ENCODE measurements at places on chromosomes 2 and 18.

- H3K36me3 ChIP-seq = peaks cover 13% of the 10 kb centered on the region
- no peak overlapping the region for H3K4me3 ChIP-seq
- H3K4me1 ChIP-seq = no peaks in the 10 kb centered on the region
- no peak for DNase-seq
- H3K27me3 ChIP-seq = no peaks in the 10 kb centered on the region
Measured at GRCh38 chr2:222572751-222573174, 83.1 kb downstream of the FARSB start.

GRCh38 chr18:805755-806110 lies 6.3 kb downstream of the YES1 start:
- no peaks in the 10 kb centered on the region for H3K27me3 ChIP-seq
- H3K36me3 ChIP-seq = no peaks in the 10 kb centered on the region
- H3K27ac ChIP-seq = no peak overlapping the region
- peaks cover 8% of the 10 kb centered on the region for H3K4me1 ChIP-seq
- H3K4me3 ChIP-seq = peak overlapping the region; percentile 12

GRCh38 chr2:33038230-33038629 lies 91.5 kb downstream of the LTBP1 start:
- no peak for DNase-seq
- H3K36me3 ChIP-seq = no peaks in the 10 kb centered on the region
- no peaks in the 10 kb centered on the region for H3K27me3 ChIP-seq
- H3K4me3 ChIP-seq = no peak overlapping the region
- H3K4me1 ChIP-seq = no peaks in the 10 kb centered on the region

GRCh38 chr18:13219593-13220159 lies 1.1 kb downstream of the LDLRAD4 start:
- H3K27ac ChIP-seq = no peak overlapping the region
- no peak overlapping the region for H3K4me3 ChIP-seq
- no peaks in the 10 kb centered on the region for H3K36me3 ChIP-seq
- peaks cover 8% of the 10 kb centered on the region for H3K4me1 ChIP-seq

- H3K36me3 ChIP-seq = no peaks in the 10 kb centered on the region
- no peaks in the 10 kb centered on the region for H3K27me3 ChIP-seq
- DNase-seq = no peak
- H3K4me1 ChIP-seq = no peaks in the 10 kb centered on the region
Measured at GRCh38 chr18:6792391-6792790, 62.9 kb downstream of the ARHGAP28 start.

DNA sequence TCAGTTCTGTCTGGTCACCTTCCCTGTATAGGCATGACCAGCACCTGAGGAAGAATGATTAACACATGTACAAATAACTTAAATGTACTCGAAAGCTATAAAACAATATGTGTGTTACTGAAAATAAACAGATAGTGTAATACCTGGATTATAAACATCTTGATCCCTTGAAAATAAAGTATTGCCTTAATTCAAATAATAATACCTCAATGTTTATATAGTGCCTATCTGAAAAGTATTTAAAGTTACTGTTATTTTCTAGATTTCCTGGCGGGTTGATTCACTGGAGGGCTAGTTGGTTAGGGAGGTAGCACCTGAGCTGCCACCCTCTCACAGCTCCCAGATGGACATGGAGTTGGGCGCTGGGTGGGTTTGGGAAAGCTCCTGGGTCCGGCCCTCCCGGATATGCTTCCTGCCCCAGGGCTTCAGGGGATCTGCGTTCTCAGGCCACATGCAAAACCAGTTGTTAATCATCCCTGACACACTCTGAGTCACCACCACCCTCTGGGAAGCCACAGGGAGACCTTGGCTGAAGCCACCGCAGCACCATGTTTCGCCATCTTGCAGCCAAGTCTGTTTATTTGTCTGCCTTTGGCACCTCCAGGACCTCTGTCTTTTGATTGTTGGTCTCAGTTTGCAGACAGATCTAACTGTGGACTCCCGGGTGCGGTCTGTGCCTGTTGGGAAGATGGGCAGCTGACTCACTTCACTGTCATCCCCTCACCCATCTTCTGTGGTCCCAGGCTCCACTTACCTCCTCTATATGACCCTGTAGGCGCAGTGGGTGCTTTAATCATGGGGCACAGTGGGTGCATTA lies 35.3 kb downstream of the RAB31 start:
- no peak overlapping the region for H3K4me3 ChIP-seq
- DNase-seq = no peak
- H3K36me3 ChIP-seq = no peaks in the 10 kb centered on the region
- H3K4me1 ChIP-seq = no peaks in the 10 kb centered on the region

GRCh38 chr18:51622702-51623101 lies 425.2 kb upstream of the MEX3C start:
- no peaks in the 10 kb centered on the region for H3K36me3 ChIP-seq
- no peak overlapping the region for H3K27ac ChIP-seq
- no peak for DNase-seq
- no peaks in the 10 kb centered on the region for H3K27me3 ChIP-seq

GRCh38 chr2:54099370-54099769 lies 16.0 kb upstream of the ACYP2 start:
- H3K36me3 ChIP-seq = no peaks in the 10 kb centered on the region
- no peak for DNase-seq
- peaks cover 7% of the 10 kb centered on the region for H3K4me1 ChIP-seq
- no peak overlapping the region for H3K27ac ChIP-seq
- no peak overlapping the region for H3K4me3 ChIP-seq

GRCh38 chr2:166451468-166451867 lies 42.6 kb downstream of the SCN7A start:
- no peak for DNase-seq
- no peaks in the 10 kb centered on the region for H3K27me3 ChIP-seq
- no peak overlapping the region for H3K27ac ChIP-seq
- H3K36me3 ChIP-seq = no peaks in the 10 kb centered on the region
- no peak overlapping the region for H3K4me3 ChIP-seq

- no peak overlapping the region for H3K4me3 ChIP-seq
- no peak overlapping the region for H3K27ac ChIP-seq
- H3K27me3 ChIP-seq = no peaks in the 10 kb centered on the region
Measured at GRCh38 chr2:128298846-128299507, 19.7 kb downstream of the HS6ST1 start.

GRCh38 chr2:159996792-159997546 lies 65.4 kb downstream of the PLA2R1 start:
- no peak for DNase-seq
- no peaks in the 10 kb centered on the region for H3K27me3 ChIP-seq
- no peaks in the 10 kb centered on the region for H3K4me1 ChIP-seq

DNA sequence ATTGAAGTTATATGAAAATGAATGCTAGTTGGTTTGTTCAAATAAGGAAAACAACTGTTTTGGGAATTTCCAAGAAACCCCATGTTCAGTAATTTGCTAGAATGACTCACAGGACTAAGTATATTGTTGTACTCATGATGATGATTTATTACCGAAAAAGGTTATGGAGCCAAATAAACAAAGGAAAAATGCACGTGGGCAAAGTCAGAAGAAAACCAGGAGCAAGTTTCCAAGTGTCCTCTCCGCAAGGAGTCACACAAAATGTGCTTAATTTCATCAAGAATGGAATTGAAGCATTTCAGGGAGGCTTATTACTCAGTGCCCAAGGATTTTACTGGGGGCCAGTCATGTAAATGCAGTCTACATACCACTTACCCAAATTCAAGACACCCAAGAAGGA lies 1652.4 kb upstream of the TMEFF2 start:
- no peaks in the 10 kb centered on the region for H3K36me3 ChIP-seq
- H3K4me3 ChIP-seq = no peak overlapping the region
- no peaks in the 10 kb centered on the region for H3K27me3 ChIP-seq
- H3K27ac ChIP-seq = no peak overlapping the region
- H3K4me1 ChIP-seq = no peaks in the 10 kb centered on the region

GRCh38 chr2:46950314-46950713 lies 34.7 kb upstream of the MCFD2 start:
- no peak for DNase-seq
- H3K27me3 ChIP-seq = no peaks in the 10 kb centered on the region
- H3K4me3 ChIP-seq = no peak overlapping the region
- H3K4me1 ChIP-seq = peaks cover 7% of the 10 kb centered on the region

GRCh38 chr2:121545913-121546312 lies 15.2 kb downstream of the RNU4ATAC start:
- no peak overlapping the region for H3K4me3 ChIP-seq
- DNase-seq = no peak
- H3K36me3 ChIP-seq = no peaks in the 10 kb centered on the region
- no peaks in the 10 kb centered on the region for H3K4me1 ChIP-seq
- no peak overlapping the region for H3K27ac ChIP-seq

All from effector memory CD4-positive, alpha-beta T cell (primary cell).